Stimulated activated naive B cell treated with anti-CD40 and anti-IgM and Interleukin-4, amounts not matched to agents 10 μg/mL and 1 μg/mL and 100 μg/mL, for 72 hours (primary cell): ENCODE measurements at places on chromosomes 11 and 22.

GRCh38 chr11:88511006-88511405 lies 173.5 kb upstream of the CTSC start:
- no peak for DNase-seq

DNA sequence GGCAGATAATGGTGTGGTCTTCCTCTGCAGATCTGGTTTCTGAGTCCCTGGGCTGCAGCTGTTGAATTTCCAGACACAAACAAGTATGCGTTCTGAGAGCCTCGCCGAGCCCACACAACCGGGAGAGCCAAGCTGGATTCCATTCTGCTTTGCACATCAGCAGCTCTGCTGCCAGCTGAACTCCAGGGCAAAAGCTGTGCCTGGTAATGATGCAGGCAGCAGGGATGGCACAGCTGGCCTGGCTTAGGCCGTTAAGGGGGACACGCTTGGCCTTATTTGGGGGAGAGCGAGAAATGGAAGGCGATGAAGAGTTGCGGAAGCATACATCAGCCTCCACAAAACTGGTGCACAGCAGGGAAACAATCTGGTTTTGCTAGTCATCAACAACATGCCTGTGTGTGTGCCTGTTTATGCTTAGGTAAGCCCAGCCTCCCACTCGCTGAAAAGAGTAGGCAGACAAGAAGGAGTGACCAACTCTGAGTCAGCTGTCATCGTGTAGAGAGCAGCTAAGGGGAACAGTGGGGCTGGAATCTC lies 25.1 kb downstream of the ADAMTS8 start:
- no peak for DNase-seq

- no peak for DNase-seq
These were observed 18.1 kb upstream of the MRTFA start for GRCh38 chr22:40654522-40655167.

DNA sequence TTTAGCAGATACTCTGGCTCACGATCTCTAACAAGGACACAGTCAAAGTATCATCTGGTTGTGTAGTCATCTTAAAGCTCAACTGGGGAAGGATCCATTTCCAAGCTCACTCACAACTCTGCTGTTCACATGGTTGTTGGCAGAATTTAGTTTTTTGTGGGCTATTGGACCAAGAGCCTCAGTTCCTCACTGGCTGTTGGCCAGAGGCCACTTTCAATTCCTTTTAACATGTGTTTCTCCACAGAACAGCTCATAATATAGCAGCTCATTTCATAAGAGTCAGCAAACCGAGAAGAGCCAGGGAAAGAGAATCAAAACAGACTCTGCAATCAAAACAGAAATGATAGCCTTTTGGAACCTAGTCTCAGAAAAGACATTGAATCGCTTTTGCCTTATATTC lies 22.6 kb downstream of the IZUMO1R start:
- no peak for DNase-seq
